ENCODE measurements at places on chromosomes 1 and 21.

GRCh38 chr1:203638103-203638475 lies 11.5 kb downstream of the ATP2B4 start:
- DNase-seq, result no peak

GRCh38 chr1:60969971-60970509 lies 112.3 kb upstream of the NFIA start:
- DNase-seq, result no peak

DNA sequence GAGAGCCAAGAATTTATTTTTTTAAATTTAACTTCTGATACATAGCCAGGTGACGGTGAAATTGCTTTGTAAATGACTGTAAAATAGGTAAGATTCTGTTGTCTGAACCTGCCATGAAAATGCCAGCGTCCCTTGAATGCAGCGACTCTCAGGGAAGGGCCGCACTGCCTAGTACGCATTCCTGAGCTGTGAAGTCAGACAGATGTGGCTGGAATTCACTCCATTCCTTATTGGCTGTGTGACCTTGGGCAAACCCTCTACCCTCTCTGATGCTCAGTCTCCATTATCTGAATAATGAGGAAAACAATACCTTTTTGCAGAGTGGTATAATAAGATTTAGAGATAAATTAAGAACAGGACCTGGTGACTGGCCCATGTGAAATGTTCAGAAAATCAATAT lies 167.1 kb upstream of the DAB1 start:
- DNase-seq, result no peak

DNA sequence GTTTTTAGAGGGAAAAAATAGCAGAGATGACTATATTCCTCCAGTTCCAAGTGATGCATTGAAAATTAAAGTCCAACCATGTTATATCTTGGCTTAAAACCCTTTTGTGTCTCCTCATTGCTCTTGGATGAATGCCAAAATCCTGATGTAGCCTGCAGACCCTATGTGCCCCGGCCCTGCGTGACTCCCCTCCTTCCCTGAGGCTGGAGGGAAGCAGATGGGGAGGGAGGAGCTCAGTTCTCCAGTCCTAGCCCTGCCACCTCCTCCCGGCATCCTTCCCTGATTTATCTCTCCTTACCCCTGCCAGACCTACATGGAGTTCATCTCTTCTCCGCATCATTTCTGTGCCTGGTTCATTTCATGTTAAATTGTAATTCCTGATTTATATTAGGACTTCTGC lies 397.4 kb downstream of the PTPRU start:
- peak; percentile 13 for DNase-seq

GRCh38 chr1:98923667-98924066 lies 81.0 kb downstream of the PLPPR5 start:
- DNase-seq, result no peak

DNA sequence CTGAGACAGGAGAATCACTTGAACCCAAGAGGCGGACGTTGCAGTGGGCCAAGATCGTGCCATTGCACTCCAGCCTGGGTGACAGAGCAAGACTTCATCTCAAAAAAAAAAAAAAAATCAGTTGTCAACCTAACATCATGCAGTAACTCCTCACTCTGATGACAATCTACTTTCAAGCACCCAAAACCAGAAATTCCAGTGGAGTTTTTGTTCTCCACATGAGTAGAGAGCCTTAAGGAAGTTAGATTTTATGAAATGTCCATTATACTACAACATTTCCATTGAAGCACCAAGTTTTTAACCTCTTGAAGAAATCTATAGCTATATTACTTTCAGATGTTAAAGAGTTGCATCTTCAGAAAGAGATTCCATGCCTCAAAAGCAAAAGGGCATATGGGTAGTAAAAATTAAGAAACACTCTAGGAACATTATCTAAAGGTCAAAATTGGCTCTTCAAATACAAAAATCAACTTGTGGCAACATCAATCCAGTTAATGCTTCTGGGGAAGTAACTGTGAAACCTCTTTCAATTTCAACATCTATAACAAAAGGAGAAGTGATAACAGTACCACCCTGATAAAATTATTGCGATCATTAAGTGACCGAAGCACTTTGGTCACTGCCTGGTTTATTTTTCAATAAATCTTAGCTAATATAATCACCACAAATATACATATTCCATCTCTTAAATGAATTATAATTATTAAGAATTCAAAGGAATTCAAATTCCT lies 7.7 kb downstream of the LPGAT1 start:
- no peak for DNase-seq

DNA sequence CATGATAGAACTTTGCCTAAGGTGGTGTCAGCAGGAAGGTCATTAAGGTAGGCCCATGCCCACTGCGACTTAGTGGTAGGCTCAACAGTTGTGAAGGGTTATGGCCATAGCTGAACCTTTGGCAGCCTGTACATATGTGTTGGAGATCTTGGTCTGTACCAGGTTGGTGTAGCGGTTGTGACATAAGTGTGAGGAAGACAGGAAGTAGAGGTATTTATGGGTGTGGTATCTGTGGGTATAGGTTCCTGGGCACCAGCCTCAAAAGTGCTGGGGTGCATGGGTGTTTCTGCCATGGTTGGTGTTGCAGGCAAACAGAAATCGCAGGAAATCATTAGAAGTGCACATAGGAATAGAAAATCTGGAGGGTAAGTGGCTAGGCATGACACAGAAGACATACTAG lies 18.6 kb upstream of the LRIF1 start:
- DNase-seq, result no peak

DNA sequence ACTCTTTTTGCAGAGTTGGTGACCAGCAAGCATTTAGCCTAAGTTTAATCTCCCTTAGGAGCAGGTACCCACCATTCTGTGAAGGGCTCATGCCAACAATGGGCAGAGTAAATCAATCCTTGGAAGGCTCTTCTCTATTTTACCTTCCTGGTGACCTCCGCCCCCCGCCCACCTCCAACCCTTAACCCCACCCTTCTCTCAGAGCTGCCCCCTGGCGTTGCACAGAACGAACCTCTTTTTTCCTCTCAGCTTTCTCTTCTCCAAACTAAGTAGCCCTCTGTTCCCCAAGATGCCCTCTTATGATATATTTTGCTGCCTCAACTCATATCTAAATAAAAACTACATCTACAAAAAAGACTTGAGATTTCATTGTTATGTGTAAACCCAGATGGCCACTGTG lies 186.8 kb downstream of the SEC16B start:
- DNase-seq, result no peak

- DNase-seq, result no peak
These were observed 41.0 kb upstream of the HAO2 start for GRCh38 chr1:119327450-119328155.

GRCh38 chr1:24850328-24850920 lies 79.7 kb downstream of the RUNX3 start:
- no peak for DNase-seq

GRCh38 chr1:216410026-216410425 lies 13.2 kb downstream of the USH2A start:
- DNase-seq, result no peak

DNA sequence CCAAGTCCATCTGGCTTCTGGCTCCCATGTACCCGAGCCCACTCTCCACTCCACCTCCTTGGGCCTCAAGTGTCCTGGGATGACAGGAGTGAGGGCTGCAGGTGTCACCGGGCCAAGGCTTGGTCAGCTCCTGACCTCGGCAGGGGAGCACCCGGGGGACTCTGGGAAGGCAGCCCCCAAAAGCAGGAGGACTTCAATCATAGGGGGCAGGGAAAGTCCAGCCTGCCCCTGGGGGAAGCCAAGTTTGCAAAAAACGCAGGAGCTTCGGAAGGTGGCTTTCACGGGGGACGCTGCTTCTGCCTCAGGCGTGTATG lies 56.8 kb downstream of the KCNAB2 start:
- no peak for DNase-seq

- no peak for DNase-seq
These were observed 33.4 kb upstream of the TLR5 start for GRCh38 chr1:223176437-223176836.

DNA sequence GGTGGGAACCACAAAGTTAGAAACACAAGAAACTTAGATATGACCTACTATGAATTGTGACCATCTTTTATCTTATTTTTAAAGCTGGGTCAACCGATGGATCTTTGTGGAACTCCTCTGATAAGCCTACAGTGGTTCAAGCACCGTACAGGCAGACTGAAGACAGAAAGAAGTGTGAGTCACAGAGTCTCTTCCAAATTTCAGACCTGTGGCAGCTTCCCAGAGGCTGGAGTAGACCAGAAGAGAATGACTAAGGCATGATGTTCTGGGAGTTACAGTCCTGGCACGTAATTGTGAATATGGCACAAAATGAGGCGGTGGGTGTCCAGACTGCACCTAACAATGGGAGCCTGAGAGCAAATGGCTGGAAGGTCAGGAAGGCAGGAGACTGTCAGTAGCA lies 70.0 kb downstream of the LMO4 start:
- DNase-seq, result no peak

GRCh38 chr1:10594595-10595223 lies 120.0 kb downstream of the PEX14 start:
- DNase-seq, result no peak

- DNase-seq, result peak; percentile 90
These were observed 262.5 kb downstream of the HLX start for GRCh38 chr1:221141606-221142285.

GRCh38 chr1:204350312-204350711 lies 9.4 kb downstream of the PLEKHA6 start:
- no peak for DNase-seq

DNA sequence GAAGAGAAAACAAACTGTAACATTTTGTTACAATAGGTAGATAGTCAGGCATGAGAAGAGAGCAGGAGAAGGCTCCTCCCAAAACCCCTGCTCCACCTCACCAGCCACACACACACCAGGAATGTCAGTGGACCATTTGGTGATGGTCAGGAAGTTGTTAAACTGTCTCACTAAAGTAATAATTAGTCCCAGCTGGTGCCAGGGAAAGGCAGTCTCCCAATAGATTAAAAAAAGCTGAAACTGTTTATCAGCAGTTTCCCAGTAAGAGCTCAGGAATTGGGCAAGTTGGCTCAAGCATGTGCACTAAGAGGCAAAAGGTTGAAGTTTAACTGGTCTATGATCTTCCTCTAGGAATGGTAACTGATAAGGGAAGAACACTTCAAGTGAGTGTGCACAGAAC lies 249.6 kb downstream of the COL11A1 start:
- no peak for DNase-seq

DNA sequence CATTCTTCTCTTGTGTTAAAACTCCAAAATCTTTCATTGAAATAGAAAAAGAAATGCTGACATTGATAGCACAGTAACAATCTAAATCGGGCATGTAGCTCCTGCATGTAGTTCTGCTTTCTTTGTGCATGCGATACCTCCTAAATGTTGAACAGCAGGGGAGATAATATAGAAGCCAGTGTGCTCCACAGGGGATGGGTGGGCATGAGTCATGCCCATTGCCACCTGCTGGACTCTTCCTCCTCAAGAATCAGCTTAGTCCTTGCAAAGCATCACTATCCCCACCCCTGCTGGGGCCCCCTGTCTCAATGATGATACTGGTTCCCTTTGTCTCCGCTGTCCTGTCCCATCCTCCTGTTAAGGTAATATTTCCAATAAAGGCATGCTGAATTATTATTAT lies 203.0 kb downstream of the RWDD3 start:
- no peak for DNase-seq

DNA sequence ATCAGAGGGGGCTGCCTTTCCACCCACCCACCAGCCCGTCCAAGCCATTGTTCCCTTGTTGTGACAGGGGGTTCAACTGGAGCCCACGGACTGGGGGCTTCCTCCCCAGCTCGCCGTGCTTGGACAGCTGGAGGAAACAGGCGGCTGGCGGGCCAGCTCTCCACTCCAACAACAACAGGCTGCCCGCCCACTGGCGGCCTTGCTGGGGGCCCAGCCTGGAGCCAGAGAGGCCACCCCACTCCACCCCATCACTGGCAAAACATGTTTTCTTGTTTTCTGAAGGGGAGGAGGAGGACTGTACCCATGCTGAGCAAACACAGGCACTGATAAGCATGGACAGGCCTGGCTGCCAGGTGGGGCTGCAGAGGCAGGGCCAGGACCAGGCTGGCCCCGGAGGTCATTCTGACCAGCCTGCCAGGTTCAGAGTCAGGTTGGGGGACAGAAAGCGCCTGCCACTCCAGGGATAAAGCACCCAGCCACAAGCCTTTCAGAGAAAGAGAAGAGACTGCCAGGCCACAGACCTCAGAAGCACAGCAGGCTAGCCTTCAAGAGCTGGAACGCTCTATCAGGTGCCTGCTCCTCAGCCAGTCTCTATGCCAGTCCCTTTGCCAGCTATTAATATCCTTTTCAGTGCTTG lies 32.8 kb downstream of the GJA4 start:
- no peak for DNase-seq

- no peak for DNase-seq
These were observed 14.5 kb downstream of the GNG12 start for GRCh38 chr1:67818725-67819301.

DNA sequence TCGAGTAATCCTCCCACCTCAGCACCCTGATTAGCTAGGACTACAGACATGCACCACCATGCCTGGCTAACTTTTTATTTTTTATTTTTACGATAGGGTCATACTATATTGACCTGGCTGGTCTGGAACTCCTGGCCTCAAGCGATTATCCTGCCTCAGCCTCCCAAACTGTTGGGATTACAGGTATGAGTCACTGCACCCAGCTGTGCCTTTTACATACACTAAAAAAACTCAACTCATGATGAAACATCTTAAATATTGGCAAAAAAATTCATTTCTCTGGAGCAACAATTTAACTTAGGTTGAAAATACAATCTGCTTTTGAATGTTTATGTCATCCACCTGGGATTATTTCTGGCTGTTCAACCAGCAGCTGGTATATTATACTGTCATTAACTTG lies 598.3 kb upstream of the ZP4 start:
- DNase-seq, result no peak

DNA sequence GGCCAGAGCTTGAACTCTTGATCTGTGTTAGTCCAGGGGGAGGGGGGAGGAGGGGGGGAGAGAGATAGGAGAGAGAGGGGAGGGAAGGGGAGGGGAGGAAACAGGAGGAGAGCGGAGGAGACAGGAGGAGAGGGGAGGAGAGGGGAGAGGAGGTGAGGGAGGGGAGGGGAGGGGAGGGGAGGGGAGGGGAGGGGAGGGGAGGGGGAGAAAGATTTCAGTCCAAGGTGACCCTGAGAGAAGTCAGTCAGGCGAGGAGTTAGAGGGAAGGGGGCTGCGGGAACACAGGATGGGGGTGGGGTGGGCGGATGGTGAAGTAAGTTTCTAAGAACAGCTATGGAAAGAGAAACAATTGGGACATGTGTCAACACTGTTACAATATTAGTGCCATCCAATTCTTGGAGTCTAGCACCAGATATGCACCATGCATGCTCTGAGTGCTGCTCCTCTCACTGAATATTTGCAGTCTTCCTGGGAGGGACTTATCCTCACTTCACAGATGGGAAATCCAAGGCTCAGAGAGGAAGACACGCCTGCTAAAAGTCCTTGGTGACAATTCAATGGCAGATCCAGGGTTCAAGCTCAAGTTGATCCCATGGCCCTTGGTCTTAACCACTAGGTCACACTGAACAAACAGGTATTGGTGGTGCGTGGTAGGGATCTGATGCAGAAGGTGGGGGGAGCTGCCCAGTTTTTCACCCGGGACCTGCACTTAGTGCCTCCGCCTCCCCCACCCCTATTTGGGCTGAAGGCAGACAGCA lies 42.5 kb upstream of the ECE1 start:
- DNase-seq, result no peak

GRCh38 chr21:42580793-42581321 lies 67.2 kb downstream of the SLC37A1 start:
- DNase-seq, result no peak
